ENCODE measurements at places on chromosomes 7 and 10.

- no peak for DNase-seq
Measured at GRCh38 chr7:42964849-42965805, 33.0 kb downstream of the MRPL32 start.

GRCh38 chr10:61662794-61663259 is at the start of gene CABCOCO1:
CABCOCO1 (plus strand) TSS chr10:61662929; CDS start chr10:61662973, 44 bp downstream.
- peak; percentile 94 for DNase-seq

GRCh38 chr7:27154901-27155815 is 1.3 kb downstream of the HOXA7 start:
- no peak for DNase-seq

GRCh38 chr10:55668326-55668922 is 692.6 kb downstream of the ZWINT start:
- DNase-seq: peak; percentile 15

GRCh38 chr10:103683851-103684250 is 171.5 kb downstream of the SH3PXD2A start:
- DNase-seq: no peak

DNA sequence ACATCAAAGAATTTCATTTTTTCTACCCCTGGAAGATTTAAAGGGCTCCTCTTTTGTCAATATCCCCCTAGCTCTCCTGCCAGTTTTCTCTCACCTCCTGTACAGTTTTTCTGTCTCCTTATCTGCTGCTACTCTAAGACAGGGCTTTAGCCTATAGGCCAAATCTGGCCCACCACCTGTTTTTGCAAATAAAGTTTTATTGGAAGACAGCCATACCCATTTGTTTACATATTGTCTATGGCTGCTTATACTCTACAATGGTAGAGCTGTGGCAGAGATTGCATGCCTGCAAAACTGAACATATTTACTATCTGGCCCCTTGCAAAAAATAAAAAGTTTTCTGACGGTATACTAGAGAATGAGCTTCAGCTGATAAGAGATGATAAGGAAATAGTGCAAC is 37.4 kb upstream of the GARS1 start:
- DNase-seq: no peak

DNA sequence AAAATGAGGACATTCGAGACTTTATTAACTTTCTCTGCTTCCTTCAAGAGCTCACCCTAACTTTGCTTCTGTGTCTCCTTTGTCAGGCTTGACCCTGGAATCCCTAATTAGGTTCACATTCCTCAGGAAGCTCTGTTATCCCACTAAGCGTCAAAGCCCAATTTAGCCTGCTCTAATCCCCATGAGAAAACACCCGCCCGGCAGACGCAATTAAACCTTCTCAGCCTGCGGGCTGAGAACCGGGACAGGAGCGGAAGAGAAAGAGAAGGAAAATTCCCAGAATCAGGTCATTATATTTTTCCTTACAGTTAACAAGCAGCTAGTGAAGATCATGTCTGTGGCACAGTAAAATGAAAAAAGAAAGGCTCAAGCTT is 93.0 kb downstream of the TNS3 start:
- peak; percentile 95 for DNase-seq

Data from neural progenitor cell (in vitro differentiated cells).